CD8-positive, alpha-beta memory T cell (primary cell): ENCODE measurements at places on chromosomes 3 and 15.

DNA sequence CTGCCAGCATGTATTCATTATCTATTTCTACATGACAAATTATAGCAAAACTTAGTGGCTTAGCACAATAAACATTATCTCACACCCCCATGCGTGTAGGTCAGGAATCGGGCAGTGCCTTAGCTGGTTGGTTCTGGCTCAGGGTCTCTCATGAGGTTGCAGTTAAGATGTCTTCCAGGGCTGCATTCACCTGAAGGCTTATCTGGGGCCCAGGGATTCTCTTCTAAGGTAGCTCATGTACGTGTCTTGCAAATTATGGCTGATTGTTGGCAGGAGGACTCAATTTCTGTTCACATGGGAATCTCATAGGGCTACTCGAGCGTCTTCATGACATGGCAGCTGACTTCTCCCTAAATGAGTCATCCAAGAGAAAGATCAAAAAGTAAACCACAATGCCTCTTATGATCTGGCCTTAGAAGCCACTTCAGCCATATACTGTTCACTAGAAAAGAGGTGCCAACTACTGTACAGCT lies 42.9 kb upstream of the TSC22D2 start:
- no peak overlapping the region for H3K4me3 ChIP-seq
- no peaks in the 10 kb centered on the region for H3K36me3 ChIP-seq
- H3K27me3 ChIP-seq: no peaks in the 10 kb centered on the region
- H3K4me1 ChIP-seq: no peaks in the 10 kb centered on the region
- DNase-seq: no peak

GRCh38 chr3:140521751-140522445 lies 156.0 kb upstream of the TRIM42 start:
- no peak overlapping the region for H3K4me3 ChIP-seq
- no peaks in the 10 kb centered on the region for H3K36me3 ChIP-seq
- no peak overlapping the region for H3K27ac ChIP-seq
- no peaks in the 10 kb centered on the region for H3K27me3 ChIP-seq

- H3K27ac ChIP-seq: peak overlapping the region; percentile 95
- H3K36me3 ChIP-seq: peaks cover 21% of the 10 kb centered on the region
- peaks cover 60% of the 10 kb centered on the region for H3K4me1 ChIP-seq
- DNase-seq: no peak
- no peaks in the 10 kb centered on the region for H3K27me3 ChIP-seq
- H3K4me3 ChIP-seq: peak overlapping the region; percentile 100
Measured at GRCh38 chr3:50350213-50350526, 405 bp downstream of the NPRL2 start.

- H3K27me3 ChIP-seq: no peaks in the 10 kb centered on the region
- H3K4me1 ChIP-seq: no peaks in the 10 kb centered on the region
- DNase-seq: no peak
- H3K4me3 ChIP-seq: no peak overlapping the region
- no peak overlapping the region for H3K27ac ChIP-seq
Measured at GRCh38 chr3:41236228-41236627, 36.9 kb downstream of the CTNNB1 start.

GRCh38 chr3:45623846-45624245 lies 29.3 kb downstream of the LIMD1 start:
- H3K4me1 ChIP-seq: no peaks in the 10 kb centered on the region
- no peak overlapping the region for H3K27ac ChIP-seq
- no peaks in the 10 kb centered on the region for H3K36me3 ChIP-seq
- DNase-seq: no peak
- H3K4me3 ChIP-seq: no peak overlapping the region

DNA sequence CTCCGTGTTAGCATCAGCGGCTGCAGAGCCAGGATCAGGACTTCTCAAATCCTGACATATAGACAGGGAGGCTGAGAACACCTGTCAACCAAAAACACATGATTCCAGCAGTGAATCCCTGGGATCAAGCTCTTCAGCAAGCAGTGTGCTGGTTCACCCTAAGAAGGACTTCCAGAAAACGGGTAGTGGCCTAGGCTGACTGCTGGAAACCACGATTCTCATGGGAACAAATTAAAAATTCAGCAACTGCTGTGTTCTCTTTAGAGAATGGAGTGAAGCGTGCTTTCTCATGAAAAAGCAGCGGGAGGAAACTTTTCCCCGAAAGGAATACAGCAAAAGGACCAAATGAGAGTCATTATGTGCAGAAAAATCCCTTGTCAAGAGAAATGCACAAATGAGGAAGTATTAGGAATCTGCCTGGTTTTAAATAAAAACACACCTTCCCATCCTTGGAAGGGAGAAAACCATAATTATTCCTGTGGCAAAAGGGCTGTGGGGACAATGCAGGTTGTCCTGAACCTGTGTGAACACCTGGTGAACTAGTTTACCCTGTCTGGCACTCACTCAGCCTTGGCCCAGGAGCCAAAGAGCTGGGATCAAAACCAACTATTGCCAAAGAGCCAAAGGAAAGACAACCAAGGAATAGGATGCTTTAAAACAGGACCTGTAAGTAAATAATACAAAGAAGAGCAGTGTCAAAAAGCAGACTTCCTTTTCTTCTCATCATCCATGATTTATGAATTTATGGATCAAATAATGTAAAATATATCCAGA lies 13.4 kb downstream of the IL12A start:
- H3K27me3 ChIP-seq: no peaks in the 10 kb centered on the region
- no peak overlapping the region for H3K27ac ChIP-seq
- H3K4me3 ChIP-seq: no peak overlapping the region
- no peaks in the 10 kb centered on the region for H3K4me1 ChIP-seq

- no peak overlapping the region for H3K27ac ChIP-seq
- H3K4me1 ChIP-seq: no peaks in the 10 kb centered on the region
- no peaks in the 10 kb centered on the region for H3K27me3 ChIP-seq
- H3K36me3 ChIP-seq: no peaks in the 10 kb centered on the region
- no peak overlapping the region for H3K4me3 ChIP-seq
- no peak for DNase-seq
Measured at GRCh38 chr3:127170814-127171213, 22.1 kb upstream of the PRR23E start.

GRCh38 chr3:62049033-62049432 lies 324.3 kb downstream of the FEZF2 start:
- no peaks in the 10 kb centered on the region for H3K4me1 ChIP-seq
- no peak for DNase-seq
- no peak overlapping the region for H3K27ac ChIP-seq
- no peak overlapping the region for H3K4me3 ChIP-seq
- no peaks in the 10 kb centered on the region for H3K36me3 ChIP-seq

DNA sequence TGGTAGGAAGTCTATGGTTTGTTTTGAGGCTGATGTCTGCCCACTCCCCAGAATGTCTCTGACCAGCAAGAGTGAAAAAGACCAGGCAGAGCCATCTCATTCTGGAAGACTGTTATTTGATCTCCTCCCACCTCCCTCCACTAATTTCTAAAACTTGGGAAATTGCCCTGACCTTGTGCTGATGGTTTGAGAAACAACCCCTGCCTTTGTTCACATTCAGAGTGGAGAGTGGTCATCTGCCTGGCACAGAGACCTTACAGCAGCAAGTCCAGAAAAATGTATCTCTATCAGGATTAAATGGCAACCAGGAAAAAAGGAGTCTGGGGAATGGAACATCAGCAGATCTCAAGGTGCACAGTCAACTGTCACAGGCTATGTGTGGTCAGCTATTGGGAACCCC lies 25.7 kb downstream of the SPATA12 start:
- H3K36me3 ChIP-seq: no peaks in the 10 kb centered on the region
- no peak for DNase-seq
- H3K4me1 ChIP-seq: no peaks in the 10 kb centered on the region
- no peaks in the 10 kb centered on the region for H3K27me3 ChIP-seq
- H3K4me3 ChIP-seq: no peak overlapping the region
- no peak overlapping the region for H3K27ac ChIP-seq

- no peaks in the 10 kb centered on the region for H3K36me3 ChIP-seq
- H3K4me3 ChIP-seq: no peak overlapping the region
- no peak for DNase-seq
- H3K4me1 ChIP-seq: no peaks in the 10 kb centered on the region
Measured at GRCh38 chr3:44833394-44833793, 28.3 kb upstream of the TMEM42 start.

DNA sequence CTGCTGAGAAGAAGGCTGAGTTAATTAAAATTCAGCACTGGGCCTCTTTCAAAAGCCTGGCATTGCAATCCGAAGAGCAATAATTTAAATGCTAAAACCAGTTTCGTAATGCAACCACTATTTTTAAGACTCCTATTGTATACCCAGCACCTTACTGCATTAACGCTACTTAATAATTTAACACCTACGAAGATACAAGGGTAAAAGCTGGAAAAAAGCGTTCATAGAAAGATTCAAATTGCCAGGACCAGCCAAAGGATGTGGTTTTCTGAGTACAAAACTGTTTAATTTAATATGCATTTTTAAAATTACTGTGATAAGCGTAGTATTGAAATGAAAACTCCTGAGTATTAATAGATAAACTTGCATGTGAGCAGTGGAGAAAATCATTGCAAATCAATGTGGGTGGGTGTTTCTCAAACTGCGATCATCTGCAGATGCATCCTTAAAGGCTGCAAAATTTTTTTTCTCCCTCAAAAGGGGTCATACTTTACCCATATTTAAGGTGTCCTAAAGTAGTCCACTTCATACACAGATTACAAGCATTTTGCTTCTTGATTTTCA lies 12.9 kb upstream of the RASGRP1 start:
- H3K4me3 ChIP-seq: no peak overlapping the region
- H3K27me3 ChIP-seq: no peaks in the 10 kb centered on the region
- H3K27ac ChIP-seq: peak overlapping the region; percentile 27
- H3K36me3 ChIP-seq: no peaks in the 10 kb centered on the region
- no peak for DNase-seq

DNA sequence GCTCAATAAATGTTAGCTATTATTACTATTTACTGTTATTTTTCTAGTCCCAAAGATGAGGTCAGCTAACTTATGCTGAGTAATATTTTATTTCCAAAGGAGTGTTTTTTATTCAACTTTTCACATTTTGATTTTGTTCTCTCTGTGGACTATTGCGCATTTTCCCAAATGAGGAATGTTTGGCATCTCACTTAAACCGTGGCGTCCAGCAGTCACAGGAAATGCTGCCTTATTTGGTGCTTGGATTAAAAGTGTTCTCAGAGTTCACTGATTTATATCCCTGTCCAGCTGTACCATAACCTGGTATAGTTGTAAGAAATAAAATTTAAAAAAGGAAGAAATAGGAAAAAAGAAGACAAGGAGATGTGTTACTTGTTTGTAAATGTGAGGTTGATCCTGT lies 166.8 kb downstream of the THSD4 start:
- no peaks in the 10 kb centered on the region for H3K36me3 ChIP-seq
- no peaks in the 10 kb centered on the region for H3K4me1 ChIP-seq
- H3K4me3 ChIP-seq: no peak overlapping the region

- H3K4me1 ChIP-seq: no peaks in the 10 kb centered on the region
- H3K4me3 ChIP-seq: no peak overlapping the region
- no peak for DNase-seq
Measured at GRCh38 chr3:180311242-180311641, 274.5 kb upstream of the PEX5L start.
